ENCODE measurements at places on chromosomes 11 and 22.

- DNase-seq: no peak
Measured at GRCh38 chr22:39814899-39815298, 78.7 kb downstream of the ENTHD1 start.

- no peak for DNase-seq
Measured at GRCh38 chr11:96219981-96220623, 122.9 kb downstream of the MAML2 start.

GRCh38 chr11:17720796-17721171, 1.4 kb downstream of the MYOD1 start:
- peak; percentile 71 for DNase-seq

- DNase-seq: no peak
Measured at GRCh38 chr11:27908621-27909020, 199.3 kb downstream of the KIF18A start.

GRCh38 chr22:22940961-22941605, 53.5 kb downstream of the IGLL5 start:
- no peak for DNase-seq

DNA sequence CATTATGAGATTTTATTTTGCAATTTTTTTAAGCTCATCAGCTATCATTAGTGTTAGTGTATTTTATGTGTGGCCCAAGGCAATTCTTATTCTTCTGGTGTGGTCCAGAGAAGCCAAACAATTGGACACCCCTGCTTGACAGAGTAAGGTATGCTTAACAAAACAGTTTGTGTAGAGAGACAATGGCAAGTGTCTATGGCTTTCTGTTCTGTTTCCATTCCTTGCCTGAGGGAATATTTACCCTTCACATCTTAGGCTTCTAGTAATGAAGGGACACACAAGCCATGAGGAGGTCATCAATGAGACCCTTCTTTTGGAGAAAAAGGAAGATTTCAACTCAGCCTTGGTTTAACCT, 1278.4 kb upstream of the TENM4 start:
- no peak for DNase-seq

DNA sequence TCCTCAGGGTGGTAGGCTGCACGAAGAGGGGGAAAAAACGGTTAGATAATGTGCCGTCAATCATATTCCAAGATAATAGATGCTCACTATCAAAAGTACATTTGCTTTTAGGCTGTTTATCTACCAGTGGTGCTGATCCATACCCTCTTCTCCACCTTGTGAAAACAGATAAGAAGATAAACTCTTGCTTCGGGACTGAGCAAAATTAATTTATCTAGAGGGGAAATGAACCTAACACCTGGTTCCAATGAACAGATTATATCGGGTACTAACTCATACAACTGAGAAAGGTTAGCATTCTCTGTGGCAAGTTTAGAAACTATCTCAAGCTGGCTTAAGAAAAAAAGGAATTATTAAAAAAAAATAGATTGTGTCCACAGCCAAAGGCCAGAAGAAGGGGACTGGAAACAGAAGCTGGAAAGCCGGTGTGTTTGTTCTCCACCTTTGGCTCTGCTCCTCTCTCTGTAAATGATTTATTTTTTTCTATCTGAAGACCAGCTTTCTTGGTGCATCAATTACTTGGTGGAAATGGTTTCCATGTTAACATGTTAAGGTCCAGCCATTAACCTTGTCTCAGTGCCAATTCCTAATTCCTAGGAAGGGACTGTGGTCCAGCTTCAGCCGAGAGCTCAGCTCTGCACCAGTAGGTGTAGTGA, 55.8 kb downstream of the SC5D start:
- DNase-seq: no peak

GRCh38 chr11:126290887-126291286, 8.0 kb downstream of the TIRAP start:
- no peak for DNase-seq

DNA sequence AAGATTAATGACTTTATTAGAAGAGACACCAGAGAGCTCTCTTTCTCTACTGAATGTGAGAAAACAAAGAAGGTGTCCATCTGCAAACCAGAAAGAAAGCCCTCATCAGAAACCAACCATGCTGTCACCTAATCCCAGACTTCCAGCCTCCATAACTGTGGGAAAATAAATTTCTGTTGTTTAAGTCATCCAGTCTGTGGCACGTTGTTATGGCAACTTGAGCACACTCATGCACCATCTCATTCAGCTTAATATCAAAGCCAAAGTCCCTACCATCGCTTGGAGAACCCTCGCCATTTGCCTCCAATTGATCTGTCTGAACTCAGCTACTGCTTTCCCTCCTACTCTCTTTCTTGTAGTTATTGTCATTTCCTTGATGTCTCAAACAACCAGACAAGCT, 766.1 kb upstream of the ARHGAP42 start:
- no peak for DNase-seq

- no peak for DNase-seq
Measured at GRCh38 chr11:63764340-63764678, 4.3 kb downstream of the ZFTA start.

- DNase-seq: no peak
Measured at GRCh38 chr22:45094825-45095224, 68.9 kb upstream of the NUP50 start.

- DNase-seq: no peak
Measured at GRCh38 chr11:128664317-128664716, 29.6 kb upstream of the FLI1 start.

GRCh38 chr22:17007257-17007656, 765 bp downstream of the GAB4 start:
- no peak for DNase-seq

- no peak for DNase-seq
Measured at GRCh38 chr11:102436561-102436960, 16.0 kb downstream of the TMEM123 start.

DNA sequence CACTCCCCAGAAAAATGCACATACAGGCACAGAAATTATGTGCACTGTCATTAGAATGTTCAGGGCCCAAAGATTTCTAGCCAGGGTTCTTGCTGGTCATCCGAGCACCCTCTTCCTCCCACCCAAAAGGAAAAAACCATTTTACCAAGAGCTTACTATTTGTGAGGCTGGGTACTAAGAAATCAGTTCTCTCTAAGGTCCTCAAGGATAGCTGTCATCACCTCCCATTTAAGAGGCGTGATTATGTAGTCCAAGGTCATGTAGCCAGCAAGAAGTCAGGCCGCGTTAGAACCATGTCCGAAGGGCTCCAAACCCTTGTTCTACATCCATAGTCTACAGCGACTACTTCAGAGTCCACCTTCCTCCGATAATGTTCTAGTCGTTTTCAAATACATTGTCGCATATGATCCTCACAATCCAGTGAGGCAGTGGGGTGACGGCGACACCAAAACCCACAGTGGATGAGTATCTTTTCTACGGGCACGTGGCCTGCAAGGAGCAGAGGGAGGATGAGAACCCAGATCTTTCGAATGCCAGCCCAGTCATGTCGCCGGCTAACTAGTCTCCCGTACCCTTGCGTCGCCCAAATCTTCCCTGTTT, 634 bp downstream of the TIMM8B start:
- peak; percentile 48 for DNase-seq
